ENCODE measurements at places on chromosomes 1 and 21. TPM values are rescaled to one million over a fixed set of nuclear protein-coding genes. Genes with fewer than 3 reads are reported as not detected.

Gene KCNE2
- total RNA-seq, result not detected

Gene C1orf87
- not detected for total RNA-seq

Gene ZNF683
- total RNA-seq, result not detected

Gene GJC2
- total RNA-seq, result 0.39 TPM

Gene PANK4
- 17.6 TPM for total RNA-seq

Gene GUCA2A
- not detected for total RNA-seq

Gene MAB21L3
- total RNA-seq, result not detected

Gene MFSD2A
- total RNA-seq, result 8.1 TPM

Gene LCE2A
- not detected for total RNA-seq

Gene NBPF4
- total RNA-seq, result 0.60 TPM

Gene CRYAA
- total RNA-seq, result not detected

Gene KRTAP19-3
- not detected for total RNA-seq

Gene AHCYL1
- total RNA-seq, result 47.5 TPM

Gene RNU1-2
- total RNA-seq, result not detected

Gene CPLANE2
- total RNA-seq, result 6.5 TPM

Gene CELF3
- not detected for total RNA-seq

Gene TNFAIP8L2
- total RNA-seq, result not detected

Gene HMGCS2
- not detected for total RNA-seq

Gene CD2
- total RNA-seq, result not detected

Gene PNRC2
- 111 TPM for total RNA-seq

Gene CCDC27
- total RNA-seq, result not detected

Gene MMEL1
- total RNA-seq, result 2.8 TPM

Gene MCOLN2
- total RNA-seq, result 2.3 TPM

Gene LRRC39
- 1.1 TPM for total RNA-seq

Gene LAD1
- total RNA-seq, result not detected

Gene KCNT2
- not detected for total RNA-seq

Gene FNDC10
- 3.4 TPM for total RNA-seq

Gene SLC5A9
- total RNA-seq, result not detected

Gene XCL1
- not detected for total RNA-seq

Gene SPATA21
- total RNA-seq, result not detected

Gene DCDC2B
- not detected for total RNA-seq

Gene P3H1
- total RNA-seq, result 111 TPM

Gene CDC7
- 17.8 TPM for total RNA-seq

Gene CRYBG2
- total RNA-seq, result not detected

Gene NBPF10
- total RNA-seq, result 0.84 TPM

Gene E2F2
- total RNA-seq, result 4.7 TPM

Gene ZNF697
- total RNA-seq, result 6.6 TPM

Gene TIE1
- 0.68 TPM for total RNA-seq

Gene TMEM61
- not detected for total RNA-seq

Gene RGSL1
- not detected for total RNA-seq

Gene KLHDC8A
- not detected for total RNA-seq

Gene NR1I3
- not detected for total RNA-seq

Gene PM20D1
- not detected for total RNA-seq

Gene MX2
- total RNA-seq, result 115 TPM

Gene TGFB2
- 11.3 TPM for total RNA-seq

Gene GRIK1
- total RNA-seq, result not detected

Gene LYPLAL1
- total RNA-seq, result 15.1 TPM

Gene TFAP2E
- total RNA-seq, result 0.96 TPM

Gene ZNF593OS
- not detected for total RNA-seq

Gene DONSON
- total RNA-seq, result 48.8 TPM

Gene PGLYRP4
- total RNA-seq, result not detected

Gene TAS1R3
- 0.68 TPM for total RNA-seq

Gene TCHH
- total RNA-seq, result under 0.01 TPM

Gene OR2M4
- not detected for total RNA-seq

Gene RGS8
- total RNA-seq, result under 0.01 TPM

Gene C1orf94
- total RNA-seq, result 0.68 TPM

Gene ASPM
- total RNA-seq, result 119 TPM
